ENCODE measurements at places on chromosomes 1 and 21. TPM values are rescaled to one million over a fixed set of nuclear protein-coding genes. Genes with fewer than 3 reads are reported as not detected.

- no peak for DNase-seq
These were observed 536.4 kb downstream of the DPYD start for GRCh38 chr1:97384294-97384968.

GRCh38 chr1:155329980-155330598 is 9.4 kb downstream of the RUSC1 start:
- DNase-seq = no peak

DNA sequence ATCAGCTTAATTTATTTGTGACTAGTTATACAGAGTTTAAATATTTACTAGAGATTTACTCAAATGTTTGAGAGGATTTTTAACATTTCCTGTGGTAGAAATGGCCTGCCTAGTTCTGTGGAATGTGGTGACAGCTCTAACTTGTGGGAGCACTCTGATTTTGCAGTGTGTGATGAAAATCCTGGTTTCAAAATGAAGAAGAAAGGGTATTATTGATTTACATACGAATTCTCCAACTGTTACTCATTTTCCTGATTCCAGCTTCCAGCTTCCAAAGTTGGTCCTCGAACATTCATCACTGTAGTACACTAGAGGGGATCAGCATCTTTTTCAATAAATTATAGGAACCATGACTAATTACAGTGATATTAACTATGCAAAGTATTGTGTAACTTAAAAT is 462.7 kb upstream of the PKN2 start:
- no peak for DNase-seq

GRCh38 chr1:234125714-234126113 is 221.2 kb downstream of the SLC35F3 start:
- no peak for DNase-seq

GRCh38 chr1:199041173-199041914 is 402.5 kb downstream of the PTPRC start:
- DNase-seq = no peak

DNA sequence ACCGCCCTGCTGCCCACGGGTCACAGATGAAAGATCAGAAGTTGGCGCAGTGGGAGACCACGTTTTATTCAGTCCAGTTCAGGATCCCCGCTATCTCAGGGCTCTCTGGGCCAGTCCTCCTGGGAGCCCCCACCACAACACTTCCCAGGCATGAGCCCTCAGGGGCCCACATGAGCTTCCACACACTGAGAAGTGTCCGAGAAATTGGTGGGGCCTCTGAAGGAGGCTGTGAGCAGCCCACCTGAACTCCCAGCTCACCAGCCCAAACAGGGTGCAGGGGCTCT is 12.1 kb downstream of the TRIM46 start:
- no peak for DNase-seq

GRCh38 chr1:28548318-28548717 is 4.6 kb upstream of the TRNAU1AP start:
- no peak for DNase-seq

DNA sequence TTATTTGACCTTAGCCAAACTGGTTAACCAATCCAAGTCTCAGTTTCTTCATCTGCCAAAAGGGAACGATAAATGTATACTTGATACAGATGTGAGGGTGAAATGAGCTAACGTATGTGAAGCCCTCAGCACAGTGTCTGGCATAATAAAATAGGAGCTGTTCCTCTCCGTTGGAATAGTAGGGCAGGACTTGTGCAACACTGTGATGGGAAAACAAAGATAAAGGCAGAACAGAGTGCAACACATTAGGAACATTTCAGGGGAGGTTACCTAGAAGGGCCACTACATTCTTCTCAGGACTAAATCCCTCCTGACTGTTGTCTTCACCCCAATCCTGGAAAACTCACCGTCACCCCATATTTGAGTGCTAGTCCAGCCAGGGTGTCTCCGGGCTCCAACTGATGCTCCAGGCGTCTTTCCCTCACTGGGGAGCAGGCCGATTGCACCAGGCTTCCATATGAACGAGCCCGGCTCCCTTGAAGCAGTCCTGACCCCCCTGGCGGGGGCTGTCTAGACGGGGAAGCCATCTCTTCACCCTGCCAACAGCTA is 896 bp downstream of the LYSMD1 start:
- DNase-seq = no peak

- no peak for DNase-seq
These were observed 5.9 kb downstream of the CD48 start for GRCh38 chr1:160705742-160706141.

DNA sequence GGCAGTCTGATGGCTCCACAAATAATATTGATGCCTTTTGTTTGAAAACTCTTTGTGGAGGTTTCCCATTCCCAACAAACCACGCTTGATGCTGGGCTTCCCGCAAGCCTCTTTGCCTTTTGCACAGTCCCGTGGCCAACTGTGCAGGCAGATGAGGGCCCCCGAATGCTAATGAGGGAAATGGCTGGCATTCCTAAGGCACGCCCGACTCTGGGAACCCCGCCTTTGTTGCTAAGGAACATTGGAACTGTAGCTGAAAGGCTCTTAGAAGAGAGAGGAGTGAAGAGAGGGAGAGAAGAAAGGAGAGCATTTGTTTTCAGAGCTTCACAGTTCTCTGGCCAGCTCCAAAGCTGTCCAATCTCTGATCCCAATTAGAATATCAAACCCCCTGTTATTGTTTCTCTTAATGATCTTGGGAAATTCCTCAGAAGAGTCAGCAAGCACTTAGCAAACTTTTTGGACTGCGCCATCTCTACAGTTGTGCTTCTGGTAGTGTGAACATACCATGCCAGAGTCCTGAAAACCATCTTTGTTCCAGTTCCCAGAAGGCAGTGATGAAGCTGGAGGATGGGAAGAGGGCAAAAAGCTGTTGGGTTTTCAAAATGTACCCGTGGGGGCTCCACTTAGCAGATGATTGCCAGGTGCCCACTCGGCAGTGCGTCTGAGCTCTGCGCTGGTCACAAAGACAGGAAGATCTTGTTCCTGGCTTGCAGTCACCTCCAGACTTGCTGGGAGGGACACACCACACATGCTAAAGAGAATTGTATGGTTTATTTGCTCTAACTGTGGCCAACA is 60.1 kb upstream of the CYP2J2 start:
- no peak for DNase-seq

DNA sequence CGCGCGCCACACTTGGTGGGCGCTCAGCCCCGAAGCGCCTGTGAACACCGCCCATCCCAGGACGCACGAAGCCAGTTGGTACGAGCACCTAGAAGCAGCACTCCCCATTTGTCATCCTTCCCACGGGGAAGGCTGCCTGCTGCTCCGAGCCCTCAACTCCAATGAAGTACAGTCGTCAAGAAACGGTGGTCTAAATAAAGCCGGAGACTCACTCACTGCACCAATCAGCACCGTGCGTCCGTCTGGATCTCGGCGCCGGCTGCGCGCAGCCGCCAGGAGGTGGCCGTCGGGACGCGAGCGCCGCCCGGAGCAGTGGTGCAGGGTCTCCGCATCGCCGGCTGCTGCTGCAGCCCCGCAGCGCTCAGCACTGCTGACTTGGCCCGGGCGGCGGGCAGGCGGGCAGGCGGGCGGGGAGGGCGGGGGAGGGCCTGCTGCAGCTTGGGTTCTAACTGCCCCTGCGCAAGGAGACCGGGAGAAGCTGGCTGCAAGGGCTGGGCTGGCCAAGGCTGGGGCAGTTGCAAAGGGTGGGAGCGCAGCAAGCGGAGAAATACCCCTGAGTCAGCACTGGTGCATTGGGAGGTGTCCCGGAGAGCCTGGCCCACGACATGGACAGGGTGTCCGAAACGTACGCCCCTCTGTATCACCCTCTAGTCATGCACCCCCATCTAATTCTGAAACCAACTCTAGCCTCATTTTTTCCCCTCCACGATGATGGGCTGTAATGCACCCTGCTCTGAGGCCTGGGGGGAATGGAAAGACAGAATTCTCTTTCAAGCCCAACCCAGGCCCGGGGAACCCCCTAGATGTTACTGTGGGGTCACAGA is 35.8 kb upstream of the H6PD start:
- no peak for DNase-seq

- DNase-seq = no peak
These were observed 52.2 kb downstream of the TRAF5 start for GRCh38 chr1:211378844-211379243.

- peak; percentile 20 for DNase-seq
These were observed 19.0 kb downstream of the DNALI1 start for GRCh38 chr1:37575692-37576091.

GRCh38 chr21:28518630-28519029 is 474.0 kb downstream of the LTN1 start:
- no peak for DNase-seq

DNA sequence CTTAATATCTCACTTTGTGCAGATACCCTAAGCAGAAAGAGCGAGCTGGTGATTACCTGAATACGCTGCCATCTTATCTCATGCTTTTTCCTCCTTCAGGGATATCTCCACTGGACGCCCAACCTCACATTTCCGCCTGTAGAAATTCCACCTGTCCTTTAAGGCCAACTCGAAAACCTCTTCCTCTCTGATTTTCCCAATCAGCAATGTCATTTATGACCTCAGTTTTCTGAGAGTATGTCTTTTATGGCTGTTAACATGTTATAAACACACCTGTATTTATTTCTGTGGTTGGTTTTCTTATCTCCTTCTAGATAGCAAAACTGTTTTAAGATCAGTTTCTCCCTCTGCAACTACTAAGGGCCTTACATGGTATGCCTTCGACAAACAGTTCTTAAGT is 41.1 kb downstream of the CD34 start:
- DNase-seq = no peak

GRCh38 chr1:162128693-162129356 is 59.3 kb downstream of the NOS1AP start:
- DNase-seq = no peak

DNA sequence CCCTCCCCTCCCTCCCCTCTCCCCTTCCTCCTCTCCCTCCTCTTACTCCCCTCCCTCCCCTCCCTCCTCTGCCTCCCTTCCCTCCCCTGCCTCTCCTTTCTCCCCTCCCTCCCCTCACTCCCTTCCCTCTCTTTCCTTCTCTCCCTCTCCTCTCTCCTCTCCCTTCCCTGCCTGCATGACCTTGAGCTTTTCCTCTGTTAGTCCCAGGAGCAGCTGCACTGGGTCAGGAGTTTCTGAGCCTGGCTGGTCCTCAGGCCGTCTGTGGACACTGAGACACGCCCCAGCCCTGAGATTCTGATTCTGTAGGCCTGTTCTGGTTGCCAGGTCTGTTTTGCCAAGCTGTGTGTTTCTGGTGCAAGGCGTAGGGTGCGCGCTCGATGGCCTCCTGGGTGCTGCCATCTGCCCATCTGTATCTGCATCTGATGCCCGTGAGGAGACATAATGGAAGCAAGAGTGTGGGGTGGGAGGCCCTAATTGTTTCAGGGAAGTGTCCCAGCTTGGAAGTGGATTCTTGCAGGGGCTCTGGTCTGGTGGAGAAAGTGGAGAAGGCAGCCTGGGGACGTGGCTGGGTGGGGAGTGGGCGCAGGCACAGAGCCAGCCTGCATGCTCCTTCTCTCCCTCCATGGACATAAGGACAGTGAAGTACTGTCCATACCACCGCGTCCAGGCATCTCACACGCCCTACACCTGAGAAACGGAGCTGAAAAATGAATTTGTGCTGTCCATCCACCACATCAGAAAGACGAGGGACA is 97.2 kb downstream of the WDR4 start:
- DNase-seq = no peak

GRCh38 chr1:184044603-184045376 is 6.7 kb upstream of the TSEN15 start:
- DNase-seq = no peak

Gene LRRC3
- 10.4 TPM for total RNA-seq

Gene LRIF1
- total RNA-seq = 18.3 TPM

Gene MAN1C1
- total RNA-seq = 16.3 TPM

Gene KCNA2
- not detected for total RNA-seq

Gene RIMKLA
- not detected for total RNA-seq

Gene CFHR2
- total RNA-seq = not detected

Gene RNF223
- not detected for total RNA-seq

Gene PDE4DIP
- 28.9 TPM for total RNA-seq

Gene KIF14
- 3.6 TPM for total RNA-seq

Gene AVPR1B
- total RNA-seq = not detected

Gene MNDA
- not detected for total RNA-seq

Gene FAM177B
- not detected for total RNA-seq

Gene NT5C1A
- not detected for total RNA-seq

Gene LCE2C
- not detected for total RNA-seq
